ENCODE measurements at places on chromosomes 6 and 20.

DNA sequence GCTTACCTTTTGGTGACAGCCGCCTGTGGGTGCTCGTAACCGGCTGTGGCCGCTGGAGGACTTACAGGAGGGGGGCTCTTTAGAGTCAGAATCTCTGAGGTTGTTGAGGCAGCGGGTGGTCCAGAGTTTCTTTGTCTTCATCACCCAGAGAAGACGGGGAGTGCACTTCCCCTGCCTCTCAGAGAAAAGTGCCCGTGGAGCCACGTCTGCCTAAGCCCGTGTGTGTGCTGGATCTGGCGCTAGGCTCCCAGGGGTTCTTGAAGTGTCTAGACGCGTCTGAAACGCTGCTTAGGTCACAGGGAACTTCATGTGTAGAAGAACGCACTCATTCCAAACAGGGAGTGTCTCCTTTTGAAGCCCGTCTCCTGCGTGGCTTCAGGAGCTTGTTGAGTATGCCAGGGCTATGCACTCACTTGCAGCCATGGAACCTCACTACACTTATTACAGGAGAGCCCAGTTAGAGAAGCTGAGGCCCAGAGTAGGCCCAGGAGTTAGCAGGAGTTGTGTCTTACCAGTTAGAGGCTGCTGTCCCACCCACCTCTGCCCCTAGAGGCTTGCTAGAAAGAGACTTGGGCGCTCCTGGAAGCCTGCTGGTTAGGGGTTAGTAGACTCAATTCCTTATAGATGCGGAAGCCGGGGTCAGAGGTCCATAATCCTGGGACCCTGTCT is 1.3 kb downstream of the LSM14B start:
- DNase-seq = no peak
- peak overlapping the region; percentile 99 for H3K4me3 ChIP-seq
- H3K4me1 ChIP-seq = peaks cover 42% of the 10 kb centered on the region
- H3K27me3 ChIP-seq = peaks cover 10% of the 10 kb centered on the region
- peaks cover 20% of the 10 kb centered on the region for H3K36me3 ChIP-seq

- no peak overlapping the region for H3K27ac ChIP-seq
- no peaks in the 10 kb centered on the region for H3K27me3 ChIP-seq
- no peak for DNase-seq
- H3K4me3 ChIP-seq = no peak overlapping the region
- no peaks in the 10 kb centered on the region for H3K4me1 ChIP-seq
- no peaks in the 10 kb centered on the region for H3K36me3 ChIP-seq
Measured at GRCh38 chr20:59258221-59258621, 42.2 kb upstream of the EDN3 start.

DNA sequence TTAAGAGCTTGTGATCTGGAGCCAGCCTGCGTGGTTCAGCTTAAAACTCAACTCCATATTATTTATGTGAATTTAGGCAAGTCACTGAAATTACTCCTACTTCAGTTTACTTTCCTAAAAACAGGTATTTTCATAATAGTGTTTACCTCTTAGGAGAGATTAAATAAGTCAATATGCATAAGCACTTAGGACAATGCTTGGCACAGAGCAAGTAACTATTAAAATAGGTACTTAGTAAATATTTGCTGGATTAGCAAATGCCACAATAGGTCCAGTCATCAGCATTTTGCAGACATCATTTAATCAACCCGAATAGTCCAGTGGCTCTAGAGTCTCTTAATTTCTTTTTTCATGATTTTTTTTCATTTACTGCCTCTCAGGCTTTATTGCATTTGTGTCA is 78.6 kb upstream of the PTPRK start:
- no peaks in the 10 kb centered on the region for H3K4me1 ChIP-seq
- H3K4me3 ChIP-seq = no peak overlapping the region
- DNase-seq = no peak

GRCh38 chr20:16714751-16715150 is 15.1 kb upstream of the SNRPB2 start:
- no peak for DNase-seq
- H3K27me3 ChIP-seq = no peaks in the 10 kb centered on the region
- no peaks in the 10 kb centered on the region for H3K4me1 ChIP-seq
- H3K27ac ChIP-seq = no peak overlapping the region
- H3K36me3 ChIP-seq = no peaks in the 10 kb centered on the region

DNA sequence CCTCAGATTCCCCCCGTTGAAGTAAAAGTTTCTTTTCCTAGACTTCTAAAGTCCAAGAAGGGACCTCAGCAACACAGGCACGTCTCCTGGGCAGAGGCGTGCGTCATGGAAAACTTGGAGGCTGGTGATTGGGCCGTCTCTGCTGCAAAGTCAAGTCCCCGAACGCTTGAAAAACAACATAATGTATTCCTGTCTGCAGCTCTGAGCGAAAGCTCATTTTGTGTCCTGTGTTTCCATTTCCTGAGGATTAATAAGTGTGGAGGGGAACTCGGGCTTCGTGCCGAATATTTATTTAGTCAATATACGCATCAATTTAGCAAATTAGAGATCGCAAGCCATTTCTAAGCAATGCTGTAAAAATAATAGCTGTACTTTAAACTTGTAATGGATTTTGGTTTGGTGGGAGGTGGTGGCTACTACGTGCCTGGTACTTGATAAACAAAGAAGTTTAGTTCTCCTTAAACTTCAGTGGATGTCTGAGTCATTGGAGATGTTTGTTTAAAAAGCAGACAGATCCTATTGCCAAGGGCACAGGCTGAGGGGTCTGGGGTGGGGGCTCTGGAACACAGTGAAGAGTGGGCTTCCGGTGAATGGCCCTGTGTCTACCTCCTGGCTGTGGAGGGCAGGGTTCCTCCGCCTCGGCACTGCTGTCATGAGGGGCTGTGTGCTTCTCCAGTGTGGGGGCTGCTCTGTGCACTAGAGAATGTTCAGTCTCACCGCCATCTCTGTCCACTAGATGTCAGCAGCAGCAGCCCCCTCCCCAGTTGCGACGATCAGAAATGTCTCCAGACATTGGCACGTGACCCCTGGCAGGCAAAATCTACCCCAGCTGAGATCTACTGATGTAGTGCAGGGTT is 21.8 kb downstream of the PCK1 start:
- DNase-seq = no peak
- H3K27me3 ChIP-seq = no peaks in the 10 kb centered on the region
- H3K27ac ChIP-seq = peak overlapping the region; percentile 71
- H3K4me3 ChIP-seq = peak overlapping the region; percentile 17
- H3K36me3 ChIP-seq = no peaks in the 10 kb centered on the region

DNA sequence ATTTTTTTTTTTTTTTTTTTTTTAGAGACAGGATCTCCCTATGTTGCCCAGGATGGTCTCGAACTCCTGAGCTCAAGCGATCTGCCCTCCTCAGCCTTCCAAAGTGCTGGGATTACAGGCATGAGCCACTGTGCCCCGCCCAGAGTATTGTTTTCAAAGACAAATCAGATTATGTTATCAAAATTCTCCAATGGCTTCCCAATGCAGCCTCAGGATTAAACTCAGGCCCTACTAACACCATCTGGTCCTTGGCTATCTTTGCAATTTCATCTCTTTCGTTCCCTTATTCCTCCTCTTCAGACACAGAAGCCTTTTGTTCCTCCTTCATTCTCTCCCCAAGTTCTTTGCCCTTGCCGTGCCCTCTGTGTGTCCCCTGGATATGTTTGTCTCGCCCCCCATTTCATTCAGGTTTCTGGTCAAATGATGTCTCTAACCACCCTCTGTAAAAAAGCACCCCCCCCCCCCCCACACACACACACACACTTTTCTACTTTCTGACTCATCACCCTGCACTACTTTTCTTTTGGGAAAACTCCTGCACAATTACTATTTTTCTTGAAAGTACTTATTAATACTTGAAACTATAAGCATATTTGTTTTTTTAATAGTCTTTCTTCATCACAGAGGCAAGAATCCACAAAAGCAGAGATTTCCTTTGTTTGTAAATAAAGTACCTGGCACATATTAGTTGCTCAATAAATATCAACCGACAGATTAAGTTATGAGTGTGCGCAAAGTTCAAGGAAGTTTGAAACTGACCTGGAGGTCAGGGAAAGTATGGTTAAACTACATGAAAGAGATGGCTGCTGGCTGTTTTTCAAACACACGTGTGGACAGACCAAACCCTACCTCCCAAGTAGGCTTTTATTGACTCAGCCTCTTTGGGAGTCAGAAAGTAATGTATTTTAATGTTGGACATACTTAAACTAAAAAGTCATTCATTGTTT is 16.7 kb downstream of the BTN1A1 start:
- no peak overlapping the region for H3K4me3 ChIP-seq
- H3K27me3 ChIP-seq = no peaks in the 10 kb centered on the region
- no peak for DNase-seq
- no peak overlapping the region for H3K27ac ChIP-seq
- H3K36me3 ChIP-seq = no peaks in the 10 kb centered on the region
- peaks cover 5% of the 10 kb centered on the region for H3K4me1 ChIP-seq

GRCh38 chr20:23296841-23297701 is 53.5 kb upstream of the NXT1 start:
- no peak for DNase-seq
- H3K36me3 ChIP-seq = no peaks in the 10 kb centered on the region
- H3K27ac ChIP-seq = peak overlapping the region; percentile 7
- no peak overlapping the region for H3K4me3 ChIP-seq
- H3K27me3 ChIP-seq = peaks cover 3% of the 10 kb centered on the region
- H3K4me1 ChIP-seq = peaks cover 13% of the 10 kb centered on the region

GRCh38 chr6:41050536-41050935 is 2.5 kb upstream of the APOBEC2 start:
- no peak overlapping the region for H3K4me3 ChIP-seq
- H3K4me1 ChIP-seq = peaks cover 39% of the 10 kb centered on the region
- no peak for DNase-seq

GRCh38 chr20:24406750-24407149 is 62.7 kb upstream of the SYNDIG1 start:
- H3K4me1 ChIP-seq = no peaks in the 10 kb centered on the region
- H3K36me3 ChIP-seq = no peaks in the 10 kb centered on the region
- no peaks in the 10 kb centered on the region for H3K27me3 ChIP-seq

DNA sequence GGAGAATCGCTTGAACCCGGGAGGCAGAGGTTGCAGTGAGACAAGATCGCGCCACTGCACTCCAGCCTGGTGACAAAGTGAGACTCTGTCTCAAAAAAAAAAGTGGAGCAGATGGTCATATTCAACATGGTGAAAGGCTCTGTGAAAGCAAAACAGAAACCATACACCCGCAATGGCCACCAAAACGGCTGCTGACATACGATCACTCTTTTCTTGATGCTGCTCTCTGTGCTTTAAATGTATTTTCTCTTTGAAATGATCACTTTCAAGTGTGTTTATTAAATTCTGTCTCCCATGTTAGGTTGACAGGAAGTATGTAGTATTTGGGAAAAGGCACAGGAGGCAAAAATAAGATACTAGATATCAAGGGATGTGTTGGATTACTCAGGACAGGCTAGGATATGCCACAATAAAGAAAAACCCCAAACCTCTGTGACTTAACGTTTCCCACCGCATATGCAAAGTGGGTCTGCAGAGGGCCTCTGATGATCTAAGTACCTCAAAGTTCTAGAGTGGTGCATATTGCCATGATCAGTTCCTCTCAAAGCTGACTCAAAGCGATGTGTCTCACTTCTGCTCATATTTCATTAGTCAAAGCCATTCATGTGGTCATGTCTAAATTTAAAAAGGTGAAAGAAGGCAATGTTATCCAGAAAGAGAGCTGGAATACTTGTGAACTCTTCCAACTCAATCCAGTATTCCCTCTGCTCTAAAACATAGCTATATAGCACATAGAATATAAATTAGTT is 155.1 kb upstream of the SOX4 start:
- no peak overlapping the region for H3K27ac ChIP-seq
- no peaks in the 10 kb centered on the region for H3K4me1 ChIP-seq
- H3K4me3 ChIP-seq = no peak overlapping the region
- H3K36me3 ChIP-seq = no peaks in the 10 kb centered on the region

GRCh38 chr6:34929241-34929978 is 40.4 kb downstream of the ANKS1A start:
- H3K4me3 ChIP-seq = no peak overlapping the region
- no peak overlapping the region for H3K27ac ChIP-seq
- peaks cover 7% of the 10 kb centered on the region for H3K4me1 ChIP-seq
- DNase-seq = no peak

DNA sequence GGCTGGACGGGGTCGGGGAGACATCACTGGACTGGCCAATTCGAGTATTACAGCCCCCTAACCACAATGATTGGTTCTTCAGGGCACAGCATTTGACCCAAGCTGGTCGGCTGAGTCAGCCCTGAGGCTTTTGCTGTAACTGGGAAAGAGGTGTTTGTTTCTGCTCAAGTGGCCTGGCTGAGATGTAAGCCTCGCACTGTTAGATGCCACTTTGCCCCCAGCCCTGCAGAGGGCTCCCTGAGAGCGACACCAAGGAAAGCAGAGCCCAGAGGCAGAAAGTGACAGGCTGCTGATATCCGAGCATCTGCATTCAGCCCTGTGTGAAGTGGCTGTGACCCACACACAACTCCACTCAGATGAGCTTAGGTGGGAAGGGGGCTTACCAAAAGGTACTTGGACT is 19.4 kb downstream of the ERGIC3 start:
- H3K4me1 ChIP-seq = no peaks in the 10 kb centered on the region
- H3K27ac ChIP-seq = no peak overlapping the region
- peaks cover 34% of the 10 kb centered on the region for H3K36me3 ChIP-seq
- no peak overlapping the region for H3K4me3 ChIP-seq

DNA sequence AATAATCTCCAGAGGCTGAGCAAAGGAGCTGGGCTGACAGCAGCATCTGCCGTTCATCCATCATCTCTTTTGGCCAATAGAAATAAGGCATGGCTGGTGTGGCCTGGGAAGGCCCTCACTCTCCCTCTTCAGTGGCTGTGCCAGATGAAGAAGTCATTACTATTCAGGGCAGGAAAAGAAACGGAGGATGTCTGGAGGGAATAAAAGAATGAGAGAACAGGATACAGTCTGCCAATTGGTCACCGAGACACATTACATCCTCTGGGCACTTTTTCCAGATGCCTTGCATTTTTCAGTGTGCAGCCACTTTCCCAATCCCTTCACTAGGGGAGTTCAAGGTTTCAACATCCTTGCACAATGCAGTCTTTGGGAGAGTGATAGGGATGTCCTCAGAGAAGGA is 32.2 kb upstream of the VGLL2 start:
- H3K27ac ChIP-seq = no peak overlapping the region
- no peaks in the 10 kb centered on the region for H3K27me3 ChIP-seq
- no peak for DNase-seq
- no peaks in the 10 kb centered on the region for H3K4me1 ChIP-seq
- no peaks in the 10 kb centered on the region for H3K36me3 ChIP-seq
- H3K4me3 ChIP-seq = no peak overlapping the region

DNA sequence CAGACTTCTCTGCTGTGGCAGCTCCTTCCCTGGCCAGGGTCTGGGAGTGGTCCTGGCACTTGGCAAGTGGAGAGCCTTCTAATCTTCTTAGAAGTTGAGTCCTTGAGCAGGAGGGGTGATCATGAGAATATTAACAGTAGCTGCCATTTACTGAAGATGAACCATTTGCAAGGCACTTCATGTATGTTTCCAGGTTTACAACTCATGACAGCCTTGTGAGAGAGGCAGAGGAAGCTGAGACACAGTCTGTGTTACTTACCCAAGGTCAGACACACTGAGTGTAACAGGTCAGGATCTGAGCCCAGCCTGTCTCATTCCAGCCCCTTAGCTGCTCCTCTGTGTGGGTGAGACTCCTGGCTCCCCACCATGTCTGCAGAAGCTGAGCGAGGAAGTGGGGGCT is 45.5 kb upstream of the SRF start:
- H3K36me3 ChIP-seq = no peaks in the 10 kb centered on the region
- H3K4me1 ChIP-seq = peaks cover 27% of the 10 kb centered on the region
- H3K27ac ChIP-seq = no peak overlapping the region
- H3K4me3 ChIP-seq = no peak overlapping the region

Measured in esophagus muscularis mucosa (tissue), 4 donors.